ENCODE measurements at places on chromosomes 2 and 18.

- DNase-seq, result no peak
Observed at GRCh38 chr2:220166616-220167015, 539.2 kb downstream of the SLC4A3 start.

- no peak for DNase-seq
Observed at GRCh38 chr2:172234716-172235691, 132.3 kb upstream of the DLX2 start.

GRCh38 chr2:75577280-75577679, 16.5 kb upstream of the EVA1A start:
- DNase-seq, result no peak

DNA sequence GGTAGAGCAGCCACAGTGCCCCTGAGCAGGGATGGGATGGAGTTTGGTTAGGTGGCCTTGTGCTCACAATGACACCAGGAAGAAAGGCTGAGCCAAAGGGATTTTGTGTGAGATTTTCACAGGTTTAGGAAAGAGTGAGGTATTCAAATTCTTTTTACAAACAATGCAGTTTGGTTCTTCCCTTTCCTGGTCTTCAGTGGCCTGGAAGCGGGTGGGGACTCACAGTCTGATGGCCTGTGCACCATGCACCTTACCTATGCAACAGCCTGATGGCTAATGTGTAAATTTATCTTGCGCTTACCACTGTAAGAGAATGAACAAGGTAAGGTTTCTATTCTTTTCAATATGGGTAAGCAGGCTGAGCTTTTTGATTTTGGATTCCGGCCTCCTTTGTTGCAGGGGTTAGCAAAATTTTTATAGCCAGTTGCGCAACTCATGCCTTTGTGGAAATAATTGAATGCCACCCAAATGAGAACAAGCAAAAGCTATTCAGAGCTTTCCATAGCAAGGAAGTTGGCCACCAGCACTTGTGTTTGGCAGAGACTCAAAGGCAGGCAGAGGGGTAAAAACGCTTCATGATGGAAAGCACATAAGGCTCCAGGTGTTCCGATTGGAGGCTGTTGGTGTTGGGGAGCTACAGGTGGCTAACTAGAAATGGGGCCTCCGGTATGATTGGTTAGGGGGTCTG, 23.8 kb upstream of the IL1R2 start:
- DNase-seq, result no peak

DNA sequence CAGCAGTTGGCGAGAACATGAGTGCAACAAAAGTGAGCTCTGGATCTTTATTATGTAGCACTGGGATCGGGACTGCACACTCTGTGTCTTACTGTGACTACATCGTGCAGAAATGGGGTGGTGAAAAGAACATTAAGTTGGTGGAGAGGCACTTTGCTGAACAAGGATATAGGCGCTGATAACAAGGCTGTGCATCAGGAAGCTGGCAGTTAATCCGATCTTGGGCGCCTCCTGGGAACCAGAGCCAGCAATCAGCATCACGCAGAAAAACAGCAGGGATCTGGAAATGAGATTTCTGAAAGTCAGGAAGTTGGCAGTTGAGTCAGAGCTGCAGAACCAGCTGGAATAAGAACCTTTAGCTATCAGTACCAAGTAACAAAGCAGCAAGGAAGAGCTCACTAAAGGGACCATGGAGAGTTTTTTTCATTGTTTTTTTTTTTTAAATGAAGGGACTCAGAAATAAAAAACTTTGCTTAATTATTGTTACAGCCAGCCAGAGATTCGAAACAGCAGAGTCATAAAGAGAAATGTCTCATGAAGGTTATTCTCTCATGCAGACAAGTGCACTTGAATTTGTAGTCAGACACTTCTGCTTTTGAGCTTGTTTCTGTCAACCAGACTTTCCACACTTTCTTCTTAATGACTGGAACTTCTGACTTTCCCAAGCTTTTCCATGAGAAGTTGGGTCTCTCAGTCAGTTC, 22.8 kb upstream of the MYO3B start:
- no peak for DNase-seq

GRCh38 chr2:9970200-9971044, 18.9 kb downstream of the GRHL1 start:
- DNase-seq, result no peak

DNA sequence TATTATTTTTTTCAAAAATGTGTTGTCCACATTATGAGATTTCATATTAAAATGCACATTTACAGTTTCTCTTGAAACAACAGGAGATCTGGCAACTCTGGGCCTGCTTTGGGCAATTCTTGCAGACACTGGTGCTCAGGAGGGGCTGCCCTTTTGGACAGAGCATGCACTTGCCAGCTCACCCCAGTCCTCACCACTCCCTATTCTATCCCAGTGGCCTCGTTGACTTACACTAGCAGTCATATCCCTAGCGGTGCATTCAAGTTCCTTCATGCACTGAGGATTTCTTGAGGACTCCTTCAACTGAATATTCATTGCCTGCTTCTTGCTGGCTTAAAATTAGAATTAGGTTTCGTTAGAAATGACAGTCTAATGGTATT, 87.9 kb upstream of the FHL2 start:
- no peak for DNase-seq

- no peak for DNase-seq
Observed at GRCh38 chr2:88596141-88596830, 31.0 kb downstream of the EIF2AK3 start.

DNA sequence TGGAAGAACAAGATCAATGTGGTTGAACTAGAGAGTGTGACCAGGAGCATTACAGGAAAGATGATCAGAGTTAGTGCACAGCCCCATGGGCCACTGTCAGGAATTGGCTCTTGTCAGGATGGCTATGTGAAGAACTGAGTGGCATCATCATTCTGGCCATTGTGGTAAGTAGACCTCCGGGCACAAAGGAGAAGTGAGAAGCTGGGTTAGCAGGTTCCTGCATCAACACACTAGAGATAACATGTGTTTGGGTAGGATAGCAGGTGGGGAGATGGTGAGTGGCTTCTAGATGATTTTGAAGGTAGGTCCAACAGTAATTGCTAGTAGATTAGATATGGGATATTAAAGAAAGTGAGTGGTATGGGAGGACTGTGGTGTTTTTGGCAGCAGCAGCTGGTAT, 408.2 kb downstream of the TSN start:
- no peak for DNase-seq

- DNase-seq, result no peak
Observed at GRCh38 chr2:150618245-150618895, 130.9 kb upstream of the RND3 start.

GRCh38 chr2:235270956-235271355, 222.9 kb upstream of the AGAP1 start:
- no peak for DNase-seq

DNA sequence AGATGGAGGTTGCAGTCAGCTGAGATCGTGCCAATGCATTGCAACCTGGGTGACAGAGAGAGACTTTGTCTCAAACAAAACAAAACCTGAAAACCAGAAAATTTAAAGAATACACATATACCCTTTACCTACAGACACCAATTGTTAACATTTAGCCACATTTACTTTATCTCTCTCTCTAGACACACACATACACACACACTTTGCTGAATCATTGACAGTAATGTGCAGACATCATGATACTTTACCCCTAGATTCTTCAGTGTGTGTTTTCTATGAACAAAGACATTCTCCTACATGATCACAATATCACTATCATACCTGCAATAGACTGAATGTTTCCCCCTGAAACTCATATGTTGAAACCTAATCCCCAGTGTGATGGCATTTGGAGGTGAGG, 10.2 kb upstream of the CFLAR start:
- DNase-seq, result no peak

- no peak for DNase-seq
Observed at GRCh38 chr2:23761638-23762037, 165.3 kb downstream of the ATAD2B start.

GRCh38 chr18:210733-211132, 52.4 kb downstream of the USP14 start:
- no peak for DNase-seq

- DNase-seq, result no peak
Observed at GRCh38 chr2:141814150-141814549, 316.7 kb downstream of the LRP1B start.

- DNase-seq, result no peak
Observed at GRCh38 chr2:72130659-72131360, 16.9 kb downstream of the CYP26B1 start.

GRCh38 chr18:26772691-26773090, 92.8 kb downstream of the AQP4 start:
- no peak for DNase-seq

DNA sequence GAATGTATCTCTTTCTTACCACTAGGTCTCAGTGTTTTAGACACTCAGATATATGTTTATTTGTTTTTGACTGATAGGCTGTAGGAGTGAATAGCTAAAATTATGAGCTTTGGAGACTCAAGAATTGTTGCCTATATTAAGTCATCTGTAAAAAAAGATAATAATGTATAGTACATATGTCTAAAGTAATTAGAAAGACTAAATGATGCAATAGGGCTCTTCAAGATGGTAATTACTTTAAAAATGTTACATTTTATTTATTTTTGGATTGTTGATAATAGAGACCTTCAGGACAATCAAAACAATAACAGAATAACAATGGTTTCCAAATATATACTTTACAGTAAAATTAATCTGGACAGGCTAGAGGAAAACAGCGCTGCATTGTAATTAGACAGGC, 19.9 kb upstream of the SCN7A start:
- DNase-seq, result no peak

DNA sequence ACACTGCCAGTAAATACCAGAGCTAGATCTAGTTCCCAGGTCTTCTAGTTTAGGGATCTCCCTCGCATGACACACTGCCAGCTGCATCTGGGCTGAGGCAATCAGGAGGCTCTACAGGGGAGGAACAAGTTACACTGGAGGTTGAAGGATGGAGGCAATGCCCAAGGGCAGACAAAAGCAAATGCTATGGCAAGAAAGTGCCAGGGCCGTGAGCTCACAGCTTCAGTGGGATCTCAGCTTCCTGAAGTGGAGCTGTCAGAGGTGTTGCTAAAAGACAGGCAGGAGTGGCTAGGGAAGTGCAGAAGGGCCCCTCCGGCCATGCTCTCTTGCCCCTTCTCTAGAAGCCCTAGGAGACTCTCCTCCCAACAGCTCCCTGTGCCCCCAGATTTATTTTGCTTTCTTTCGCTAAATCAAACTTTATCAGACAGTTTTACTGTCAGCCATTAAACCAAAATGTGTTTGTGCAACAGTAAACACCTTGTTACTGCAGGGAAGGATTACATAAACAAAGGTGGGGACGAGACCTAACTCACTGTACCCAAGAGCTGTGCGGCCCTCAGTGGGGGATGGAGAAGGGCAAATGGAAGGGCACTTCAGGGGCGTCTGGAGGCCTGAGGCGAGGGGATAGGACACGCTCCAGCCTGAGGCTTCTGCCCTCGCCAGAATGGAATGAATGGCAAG, 39.4 kb upstream of the PKDCC start:
- DNase-seq, result no peak

GRCh38 chr2:163011000-163011399, 172.4 kb upstream of the KCNH7 start:
- DNase-seq, result no peak

- no peak for DNase-seq
Observed at GRCh38 chr2:236576087-236576486, 6.5 kb downstream of the ACKR3 start.

GRCh38 chr2:79929624-79930023, 374.9 kb downstream of the LRRTM1 start:
- no peak for DNase-seq

GRCh38 chr2:191555092-191555742, 122.7 kb upstream of the NABP1 start:
- peak; percentile 45 for DNase-seq

GRCh38 chr2:112251271-112251670, 3.6 kb downstream of the ZC3H8 start:
- no peak for DNase-seq

DNA sequence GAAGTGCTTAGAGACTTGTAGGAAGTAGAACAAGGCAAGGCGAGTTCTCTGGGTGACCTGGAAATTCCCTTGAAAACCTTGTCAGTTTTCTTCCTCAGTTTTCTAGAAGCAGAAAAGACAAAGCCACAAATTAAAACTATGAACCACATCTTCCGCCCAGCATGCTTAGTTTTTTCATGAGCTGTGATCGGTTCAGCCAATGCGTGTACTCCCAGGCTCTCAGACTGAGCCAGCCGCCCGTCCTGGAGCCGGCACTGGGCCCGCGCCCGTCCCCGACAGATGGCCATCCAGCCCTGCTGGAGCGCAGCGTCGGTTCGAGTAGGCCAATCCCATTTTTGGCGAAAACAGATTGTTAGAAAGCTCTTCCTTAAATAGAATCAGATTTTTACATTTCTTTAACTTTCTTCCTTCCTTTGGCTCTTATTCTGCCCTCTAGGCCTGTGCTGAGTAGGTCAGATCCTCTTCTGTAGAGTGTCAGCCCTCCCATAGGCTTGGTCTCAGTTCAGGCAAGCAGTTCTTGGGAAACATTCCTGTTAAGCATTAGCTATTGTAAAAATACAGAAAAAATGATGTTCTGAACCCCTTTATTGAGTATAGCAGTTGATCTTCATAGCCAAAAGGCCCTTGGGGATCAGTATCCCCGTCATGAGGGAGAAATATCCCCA, 112.5 kb downstream of the NCK2 start:
- DNase-seq, result no peak

DNA sequence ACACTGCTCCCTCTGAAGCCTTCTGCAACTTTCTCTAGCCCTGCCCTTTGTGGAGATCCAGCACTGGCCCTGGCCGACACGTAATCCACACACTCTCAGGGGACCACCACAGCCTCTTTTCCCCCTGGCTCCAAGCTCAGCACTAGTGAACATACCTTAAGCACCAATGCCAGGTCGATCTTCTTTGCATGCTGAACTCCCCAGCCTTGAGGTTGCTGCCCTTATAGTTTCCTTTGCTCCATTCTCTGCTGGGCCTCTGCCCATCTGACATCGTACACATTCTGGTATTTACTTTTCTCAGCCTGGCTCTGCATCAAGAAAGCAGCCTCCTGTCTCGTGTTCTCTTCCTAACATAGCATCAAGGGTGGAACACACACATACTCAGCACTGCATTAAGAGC, 361.5 kb downstream of the LPIN1 start:
- DNase-seq, result no peak

DNA sequence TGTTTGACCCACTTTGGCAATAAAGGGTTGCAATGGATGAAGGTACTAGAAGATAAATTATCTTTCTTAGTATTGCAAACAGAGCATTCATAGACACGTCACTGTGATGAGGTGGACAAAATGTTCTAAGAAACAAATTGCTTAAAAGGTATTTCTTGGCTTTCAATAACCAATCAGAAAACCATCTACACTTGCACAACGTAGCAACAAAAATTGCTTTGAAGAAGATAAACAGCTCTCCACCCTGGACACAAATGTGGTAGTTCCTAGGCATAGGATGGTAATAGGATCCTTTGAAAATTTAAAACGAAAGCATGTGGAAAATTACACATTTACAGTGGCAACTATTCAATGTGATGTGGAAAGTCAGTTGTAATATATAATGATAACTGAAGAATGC, 439.9 kb upstream of the ETAA1 start:
- DNase-seq, result no peak

GRCh38 chr2:64137567-64137966, 6.7 kb downstream of the PELI1 start:
- no peak for DNase-seq

DNA sequence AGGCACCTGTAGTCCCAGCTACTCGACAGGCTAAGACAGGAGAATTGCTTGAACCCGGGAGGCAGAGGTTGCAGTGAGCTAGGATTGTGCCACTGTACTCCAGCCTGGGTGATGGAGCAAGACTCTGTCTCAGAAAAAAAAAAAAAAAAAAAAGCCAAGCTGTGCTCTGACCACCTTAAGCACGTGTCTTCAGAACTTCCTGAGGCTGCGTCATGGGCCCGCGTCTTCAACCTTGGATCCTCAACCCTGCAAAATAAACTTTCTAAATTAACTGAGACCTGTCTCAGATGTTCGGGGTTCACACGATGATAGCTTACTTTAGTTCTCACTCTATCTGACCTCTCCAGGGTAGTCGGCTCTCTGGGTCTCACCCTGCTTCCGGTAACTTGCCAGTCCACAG, 65.8 kb upstream of the CABLES1 start:
- no peak for DNase-seq

All from stimulated activated CD4-positive, alpha-beta T cell treated with anti-CD3 and anti-CD28 coated beads, Interleukin-15, amount 100 ng/mL, for 1 hour (primary cell).